ENCODE measurements at places on chromosomes 6 and 20.

GRCh38 chr6:169093066-169093723 is 160.5 kb downstream of the THBS2 start:
- DNase-seq, result no peak

- peak; percentile 24 for DNase-seq
Observed at GRCh38 chr6:118912646-118913045, 18.7 kb downstream of the ASF1A start.

GRCh38 chr6:91580635-91581034 is 993.8 kb upstream of the MAP3K7 start:
- no peak for DNase-seq

- no peak for DNase-seq
Observed at GRCh38 chr6:9361749-9362148, 926.4 kb upstream of the SLC35B3 start.

GRCh38 chr6:3825331-3825831 is 23.8 kb upstream of the FAM50B start:
- no peak for DNase-seq

DNA sequence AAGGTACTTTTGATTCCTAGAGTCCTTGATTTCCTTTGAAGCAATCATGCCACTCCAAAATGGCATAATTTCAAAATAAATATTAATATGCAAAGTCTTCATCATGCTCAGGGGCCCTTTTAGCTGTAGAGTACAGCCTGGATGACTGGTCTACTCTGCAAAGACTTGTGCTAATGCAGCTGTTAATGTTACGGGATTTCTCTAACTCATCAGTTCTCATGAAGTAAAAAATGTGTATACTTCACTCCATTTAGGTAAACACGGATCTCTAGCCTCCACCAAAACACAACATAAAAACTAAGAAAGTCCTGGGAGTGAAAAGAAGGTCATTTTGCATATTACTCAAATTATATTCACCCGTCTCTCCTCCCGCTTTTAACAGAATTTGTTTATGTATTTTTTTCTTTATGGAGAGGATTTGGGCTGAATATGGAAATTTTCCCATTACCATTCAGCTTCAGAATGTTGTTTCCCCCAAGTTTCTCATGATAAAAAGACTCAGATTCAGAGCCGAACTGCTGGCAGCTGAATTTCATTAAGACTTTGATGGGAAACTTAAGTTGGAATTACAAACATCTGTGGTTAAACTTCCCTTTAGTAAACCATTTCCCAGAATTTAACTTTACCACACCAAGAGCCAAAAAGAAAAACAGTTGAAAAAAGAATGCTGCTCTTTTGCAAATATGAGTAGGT is 8.7 kb downstream of the LAMA4 start:
- no peak for DNase-seq

DNA sequence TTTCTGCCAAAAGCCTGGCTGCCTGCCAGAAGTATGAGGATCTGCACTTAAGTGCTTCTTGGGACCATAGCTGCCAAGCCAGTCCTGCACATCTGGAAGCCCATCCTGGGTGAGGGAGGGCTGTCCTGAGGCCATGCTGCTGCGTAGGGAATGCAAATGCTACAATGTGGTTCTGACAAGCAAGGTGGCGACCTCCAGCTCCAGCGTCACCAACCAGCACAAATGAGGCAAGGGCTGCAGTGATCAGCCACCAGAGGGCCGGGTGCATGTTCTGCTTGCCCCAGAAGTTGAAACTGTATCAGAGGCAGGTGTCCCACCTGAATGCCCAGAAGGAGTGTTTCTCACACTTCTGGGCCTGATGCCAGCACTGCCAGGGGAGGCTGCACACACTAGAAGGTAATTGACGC is 99.1 kb upstream of the KCNQ5 start:
- no peak for DNase-seq

DNA sequence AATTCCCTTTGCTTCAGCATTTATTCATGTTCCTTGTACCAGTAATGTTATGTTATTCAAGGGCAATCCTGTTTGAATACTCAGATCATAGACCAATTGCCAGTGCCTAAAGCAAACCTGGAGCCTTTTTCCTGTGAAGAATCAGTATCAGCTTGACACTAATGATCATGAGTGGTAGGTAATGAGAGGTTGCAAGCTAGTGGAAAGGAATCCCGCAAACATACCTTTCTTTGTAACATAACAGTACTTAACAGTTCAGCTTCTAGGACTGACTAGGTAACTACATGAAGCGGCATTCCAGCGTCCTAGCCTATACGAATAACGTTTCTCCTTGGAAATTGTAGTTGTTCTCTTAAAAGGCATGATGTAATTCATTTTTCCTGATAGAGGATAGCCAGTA is 253.7 kb downstream of the TMEM242 start:
- DNase-seq, result no peak

- DNase-seq, result no peak
Observed at GRCh38 chr6:24909241-24910216, 26.2 kb downstream of the RIPOR2 start.

- no peak for DNase-seq
Observed at GRCh38 chr6:123844011-123844410, 40.3 kb downstream of the NKAIN2 start.

DNA sequence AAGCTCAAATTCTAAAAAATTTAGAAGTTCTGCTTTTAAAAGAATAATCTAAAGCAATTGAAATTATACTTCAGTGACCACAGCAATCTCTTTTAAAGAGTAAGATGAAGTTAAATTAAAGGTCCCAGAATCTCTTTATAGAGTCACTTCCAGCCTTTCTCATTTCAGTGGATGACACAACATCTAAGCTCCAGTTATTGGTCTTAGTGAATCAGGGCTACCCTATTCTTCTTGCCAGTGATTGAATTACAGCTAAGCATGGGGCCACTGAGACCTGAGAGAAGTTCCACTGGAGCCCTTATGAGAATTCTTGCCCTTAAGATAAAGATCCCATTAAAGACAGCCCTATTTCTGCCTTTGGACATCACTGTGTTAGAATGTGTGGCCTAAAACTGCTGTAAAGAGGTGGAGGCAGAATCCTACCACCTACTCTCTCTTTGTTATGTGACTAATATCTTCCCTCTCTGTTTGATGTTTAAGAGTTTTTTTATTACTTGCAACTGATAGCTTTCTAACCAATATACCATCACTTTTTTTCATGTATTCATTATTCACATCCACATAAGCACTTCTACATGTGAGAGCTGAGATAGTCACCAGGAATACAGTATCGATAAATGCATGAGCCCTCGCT is 128.6 kb downstream of the UNC5CL start:
- no peak for DNase-seq

DNA sequence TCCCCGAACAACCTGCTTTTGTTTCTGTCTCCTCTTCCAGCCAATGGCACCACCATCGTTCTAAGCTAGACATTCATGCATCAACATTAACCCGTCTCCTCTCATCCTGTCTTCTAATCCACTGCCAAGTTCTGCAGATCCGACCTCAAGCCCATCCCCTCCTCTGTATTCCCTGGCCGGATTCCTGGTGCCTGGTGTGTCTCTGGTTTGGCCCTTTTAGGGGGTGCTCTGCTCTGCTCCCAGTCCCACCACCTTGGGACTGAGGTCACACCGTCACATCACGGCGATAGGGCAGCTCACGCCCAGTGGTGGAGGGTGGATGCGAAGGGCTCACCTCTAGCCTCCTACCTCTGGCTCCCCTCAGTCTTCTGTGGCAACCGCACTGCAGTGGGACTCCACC is 102.5 kb upstream of the AGPAT4 start:
- no peak for DNase-seq

DNA sequence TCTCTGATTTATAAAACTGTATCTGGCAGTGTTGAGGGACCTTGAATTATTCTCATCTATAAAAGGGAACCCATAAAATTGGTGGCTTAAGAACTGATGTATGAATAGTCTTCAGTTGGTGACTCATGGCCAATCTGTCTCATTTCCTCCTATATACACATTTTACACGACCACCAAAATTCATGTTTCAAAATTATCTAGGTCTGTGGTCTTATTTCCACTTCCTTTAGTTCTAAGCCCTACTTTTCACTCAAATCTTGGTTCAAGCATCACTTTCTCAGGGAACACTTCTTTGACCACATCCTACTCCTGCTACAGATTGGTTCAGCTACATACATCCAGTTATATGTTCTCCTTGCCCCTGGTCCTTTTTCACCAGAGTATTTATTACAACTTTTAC is 18.6 kb upstream of the ENPP1 start:
- DNase-seq, result no peak

DNA sequence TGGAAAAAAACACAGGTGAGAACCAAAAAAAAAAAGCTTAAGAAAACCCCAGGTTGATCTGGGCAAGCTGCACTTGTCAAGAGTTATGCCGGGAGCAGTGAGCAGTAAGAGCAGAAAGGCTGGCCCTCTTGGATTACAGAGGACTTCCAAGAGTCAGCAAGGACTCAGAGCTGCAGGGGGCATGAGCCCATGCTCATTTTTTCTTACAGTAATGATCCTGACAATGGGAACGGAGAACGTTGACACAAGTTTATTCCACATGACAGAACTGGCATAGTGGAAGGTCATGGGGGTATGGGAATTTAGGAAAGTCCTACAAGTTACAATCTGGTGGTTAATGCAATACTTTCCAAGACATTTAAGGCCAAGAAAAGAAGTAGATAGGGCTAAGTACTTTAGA is 256.6 kb downstream of the GMDS start:
- no peak for DNase-seq

DNA sequence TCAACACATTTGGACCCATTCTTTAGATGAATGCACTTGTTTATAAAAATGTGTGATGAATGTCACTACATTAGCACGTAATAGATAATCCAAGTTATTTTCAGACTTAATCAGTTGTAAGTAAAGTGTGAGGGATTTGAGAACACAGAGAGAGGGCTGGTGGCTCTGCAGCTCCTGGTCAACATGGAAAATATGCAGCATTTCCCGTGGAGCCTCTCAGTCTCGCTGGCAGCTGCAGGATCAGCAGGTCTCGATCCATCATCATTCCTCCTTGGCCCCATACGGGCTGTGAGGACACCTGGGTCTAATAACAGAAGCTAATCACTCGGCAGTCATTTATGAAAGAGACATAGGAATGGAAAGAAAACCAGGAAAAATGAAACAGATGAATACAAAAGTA is 390.2 kb downstream of the PRKN start:
- DNase-seq, result no peak

DNA sequence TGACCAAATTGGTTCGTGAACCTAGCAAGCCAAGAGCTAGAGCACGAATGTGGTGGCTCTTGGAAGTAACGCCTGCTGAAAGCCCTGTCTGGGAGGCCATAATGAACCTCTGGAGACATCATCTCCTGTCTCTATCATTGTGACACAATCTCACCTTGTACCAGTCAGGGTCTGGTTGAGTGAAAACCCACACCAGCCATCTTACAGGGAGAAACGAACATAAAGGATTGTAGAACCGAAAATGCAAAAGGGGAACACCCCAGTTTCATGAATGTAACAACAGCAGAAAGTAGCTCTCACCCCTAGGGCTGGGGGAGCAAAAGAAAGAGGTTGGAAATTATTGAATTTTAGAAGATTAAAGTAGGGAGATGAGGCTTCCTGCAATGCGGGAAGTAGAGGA is 50.9 kb upstream of the TAB2 start:
- no peak for DNase-seq

DNA sequence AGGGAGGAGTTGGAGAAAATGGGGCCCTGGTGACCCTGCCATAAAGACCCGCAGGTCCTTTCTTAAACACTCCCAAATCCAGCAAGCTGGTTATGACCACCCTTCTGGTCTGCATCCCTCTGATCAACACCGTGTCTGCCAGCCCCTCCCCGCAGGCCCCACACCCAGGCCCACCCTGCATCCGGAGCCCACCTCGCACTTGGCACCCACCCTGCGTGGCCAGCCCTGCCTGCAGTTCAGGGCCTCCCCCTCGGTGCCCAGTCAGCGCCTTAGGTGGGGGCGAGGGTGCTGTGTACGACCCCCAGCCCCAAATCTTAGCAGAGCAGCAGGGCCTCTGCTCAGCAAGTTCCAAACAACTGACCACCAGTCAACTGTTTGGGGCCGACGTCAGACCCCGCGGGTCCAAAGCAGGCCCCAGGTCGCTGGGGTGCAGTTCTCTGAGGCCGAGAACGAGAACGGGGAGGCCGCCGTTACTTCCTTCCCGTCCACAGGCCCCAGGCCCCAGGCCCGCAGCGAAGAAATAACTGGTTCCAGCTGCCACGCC is 1.2 kb downstream of the ACSS1 start:
- DNase-seq, result peak; percentile 16

- no peak for DNase-seq
Observed at GRCh38 chr6:119109654-119110325, 31.3 kb upstream of the FAM184A start.

GRCh38 chr6:124795643-124796463 is 166.4 kb upstream of the RNF217 start:
- DNase-seq, result peak; percentile 24

Data from NCI-H748 treated with DMSO at 0.1 percent for 48 hours (cell line).